GM23248 (cell line): ENCODE measurements at places on chromosomes 12 and 14. TPM values are rescaled to one million over a fixed set of nuclear protein-coding genes. Genes with fewer than 3 reads are reported as not detected.

The LRRC9 gene
- total RNA-seq = not detected in 2 replicates

GRCh38 chr14:57898837-57899572 lies 33.1 kb upstream of the SLC35F4 start:
- H3K27me3 ChIP-seq = peaks cover 25% of the 10 kb centered on the region
- H3K27ac ChIP-seq = no peak overlapping the region
- H3K4me1 ChIP-seq = no peaks in the 10 kb centered on the region
- H3K36me3 ChIP-seq = no peaks in the 10 kb centered on the region
- no peak for DNase-seq

DNA sequence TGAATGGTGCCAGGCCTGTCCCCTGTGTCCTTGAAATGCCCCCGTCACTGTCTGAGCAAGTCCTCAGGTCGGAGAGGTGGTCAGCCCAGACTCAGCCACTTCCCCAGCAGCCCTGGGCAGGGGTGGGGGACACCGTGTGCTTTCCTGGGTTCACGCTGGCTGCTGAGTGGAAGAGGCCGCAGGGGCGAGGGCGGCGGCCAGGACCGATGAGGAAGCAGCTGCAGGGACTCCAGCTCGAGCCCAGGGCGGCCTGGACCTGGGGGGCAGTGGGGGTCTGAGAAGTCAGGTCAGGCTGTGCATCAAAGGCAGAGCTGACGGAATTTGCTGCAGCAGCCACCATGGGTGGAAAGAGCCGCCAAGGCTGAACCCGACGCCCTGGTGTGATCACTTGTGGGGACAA lies 28.4 kb downstream of the NOC4L start:
- H3K27ac ChIP-seq = no peak overlapping the region
- no peaks in the 10 kb centered on the region for H3K36me3 ChIP-seq
- H3K4me1 ChIP-seq = peaks cover 10% of the 10 kb centered on the region; the same call in 1 of the 2 replicates
- no peak for DNase-seq

The PGF gene
- total RNA-seq = 1.5 and 1.8 TPM in 2 replicates

DNA sequence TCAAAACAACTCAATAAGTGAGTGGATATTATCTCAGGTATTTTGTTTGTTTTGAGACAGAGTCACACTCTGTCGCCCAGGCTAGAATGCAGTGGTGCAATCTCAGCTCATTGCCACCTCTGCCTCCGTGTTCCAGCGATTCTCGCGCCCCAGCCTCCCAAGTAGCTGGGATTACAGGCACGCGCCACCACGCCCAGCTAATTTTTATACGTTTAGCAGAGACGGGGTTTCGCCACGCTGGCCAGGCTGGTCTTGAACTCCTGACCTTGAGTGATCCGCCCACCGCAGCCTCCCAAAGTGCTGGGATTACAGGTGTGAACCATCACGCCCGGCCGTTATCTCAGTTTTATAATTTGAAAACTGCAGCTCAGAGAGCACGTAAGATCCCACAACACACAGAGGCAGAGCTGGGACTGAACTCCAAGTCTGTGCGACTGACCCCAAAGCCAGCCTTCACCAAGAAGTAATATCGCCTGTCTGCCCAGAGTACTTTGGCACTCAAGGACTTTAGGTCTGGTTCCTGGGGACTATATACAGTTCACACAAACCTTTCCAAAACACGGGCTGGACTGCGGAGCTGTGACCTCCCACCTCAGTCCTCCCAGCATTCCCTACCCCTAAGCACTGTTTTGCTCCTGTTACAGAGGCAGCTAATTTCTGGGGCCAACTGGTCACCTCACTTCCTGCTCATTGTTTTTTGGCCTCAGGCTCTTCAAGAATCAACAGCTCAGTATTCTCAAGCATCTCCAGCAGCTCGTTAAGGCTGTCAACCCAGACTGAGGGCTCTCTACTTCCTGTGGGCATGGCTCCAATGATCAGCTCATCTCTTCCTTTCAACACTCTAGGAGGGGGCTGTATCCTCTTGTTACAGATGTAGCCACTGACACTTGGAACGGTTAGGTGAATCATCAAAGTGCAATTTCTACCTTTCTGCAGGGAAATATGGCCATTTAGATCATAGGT lies 22.5 kb downstream of the TESC start:
- DNase-seq = no peak
- no peak overlapping the region for H3K27ac ChIP-seq
- no peaks in the 10 kb centered on the region for H3K36me3 ChIP-seq
- H3K27me3 ChIP-seq = peaks cover 36% of the 10 kb centered on the region
- H3K4me3 ChIP-seq = no peak overlapping the region

DNA sequence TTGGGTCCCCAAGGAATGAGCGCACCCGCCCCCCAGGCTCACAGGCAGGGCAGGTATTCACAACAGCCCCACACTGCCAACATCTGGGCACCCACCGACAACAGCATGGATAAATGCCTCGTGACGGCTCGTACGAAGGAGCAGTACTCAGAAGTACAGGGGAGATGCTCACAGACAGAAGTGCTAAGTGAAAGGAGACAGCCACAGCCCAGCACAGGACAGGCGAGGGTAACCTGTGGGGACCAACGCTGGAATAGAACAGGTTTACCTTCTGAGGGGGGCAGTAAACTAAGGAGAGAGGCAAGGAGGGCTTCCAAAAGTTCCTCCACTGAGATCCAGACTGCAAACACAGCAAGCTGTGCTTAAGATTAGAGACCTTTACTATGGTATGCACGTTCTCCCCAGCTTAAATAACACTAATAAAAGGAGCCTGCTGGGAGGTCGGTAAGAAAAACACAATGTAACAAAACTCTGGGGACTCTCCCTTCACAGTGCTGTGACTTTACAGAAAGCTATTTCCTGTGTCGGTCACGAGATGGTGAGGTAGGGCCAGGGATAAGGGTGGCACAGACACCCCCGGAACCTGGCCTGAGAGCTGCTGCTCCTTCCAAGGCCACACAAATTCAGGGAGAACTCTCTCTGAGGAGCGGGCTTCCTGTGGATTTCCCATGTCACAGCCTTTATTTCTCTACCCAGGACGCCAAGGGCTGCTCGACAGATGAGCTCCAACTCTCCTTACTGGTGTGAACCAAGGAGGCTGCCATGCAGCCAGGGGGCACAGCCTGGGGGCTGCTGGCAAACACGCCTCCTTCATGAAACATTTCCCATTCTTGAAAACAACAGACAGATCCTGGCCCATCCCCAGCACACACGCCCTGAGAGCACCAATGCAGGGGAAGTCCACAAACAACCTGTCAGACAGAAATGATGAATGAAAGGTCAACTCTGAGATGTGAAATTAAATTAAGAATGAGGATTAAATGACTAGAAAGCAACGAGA lies 26.3 kb downstream of the SLC15A4 start:
- H3K4me3 ChIP-seq = no peak overlapping the region
- H3K27ac ChIP-seq = no peak overlapping the region
- H3K36me3 ChIP-seq = peaks cover 20% of the 10 kb centered on the region; the same call in 1 of the 2 replicates
- DNase-seq = no peak

DNA sequence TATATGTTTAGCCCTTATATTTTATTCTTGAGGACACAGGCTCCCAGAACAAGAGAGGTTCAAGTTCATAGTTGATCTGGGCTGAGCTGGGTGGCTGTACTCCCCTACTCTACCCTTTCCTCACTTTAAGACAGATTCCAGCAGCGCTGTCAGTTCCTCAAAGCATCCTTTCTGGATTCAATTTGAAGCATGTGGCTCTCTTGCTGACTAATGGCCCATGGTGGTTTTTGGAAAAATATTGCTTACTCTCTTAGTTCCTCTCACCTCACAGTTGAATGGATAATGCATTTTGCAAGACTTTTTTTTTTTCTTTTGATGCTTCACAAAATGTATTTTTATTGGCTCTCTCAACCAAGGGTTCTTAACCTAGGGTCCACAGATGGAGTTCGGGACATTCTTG lies 4.1 kb downstream of the PELI2 start:
- H3K36me3 ChIP-seq = no peaks in the 10 kb centered on the region
- no peak overlapping the region for H3K27ac ChIP-seq
- H3K4me1 ChIP-seq = peaks cover 20% of the 10 kb centered on the region
- no peak overlapping the region for H3K4me3 ChIP-seq

DNA sequence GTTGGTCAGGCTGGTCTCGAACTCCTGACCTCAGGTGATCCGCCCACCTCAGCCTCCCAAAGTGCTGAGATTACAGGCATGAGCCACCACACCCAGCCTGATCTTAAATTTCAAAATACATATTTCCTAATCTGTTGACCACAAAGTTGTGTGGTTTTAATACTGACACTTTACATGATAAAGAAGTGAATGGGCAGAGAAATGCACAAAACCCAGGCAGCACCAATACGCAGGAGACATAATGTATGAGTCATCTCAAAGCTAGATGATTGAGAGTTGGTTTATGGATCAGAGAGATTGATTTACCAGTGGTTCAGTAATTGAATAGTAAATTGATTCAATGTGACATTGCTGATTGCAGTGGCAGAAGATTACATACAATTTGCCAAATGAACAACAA lies 19.2 kb upstream of the PPP2R5E start:
- H3K27ac ChIP-seq = no peak overlapping the region
- no peak for DNase-seq
- H3K27me3 ChIP-seq = peaks cover 14% of the 10 kb centered on the region
- H3K4me3 ChIP-seq = no peak overlapping the region
- no peaks in the 10 kb centered on the region for H3K36me3 ChIP-seq

GRCh38 chr14:32252030-32252670 lies 49.1 kb upstream of the RNU6-8 start:
- DNase-seq = peak; percentile 80
- no peaks in the 10 kb centered on the region for H3K36me3 ChIP-seq
- H3K27me3 ChIP-seq = no peaks in the 10 kb centered on the region
- no peak overlapping the region for H3K4me3 ChIP-seq

DNA sequence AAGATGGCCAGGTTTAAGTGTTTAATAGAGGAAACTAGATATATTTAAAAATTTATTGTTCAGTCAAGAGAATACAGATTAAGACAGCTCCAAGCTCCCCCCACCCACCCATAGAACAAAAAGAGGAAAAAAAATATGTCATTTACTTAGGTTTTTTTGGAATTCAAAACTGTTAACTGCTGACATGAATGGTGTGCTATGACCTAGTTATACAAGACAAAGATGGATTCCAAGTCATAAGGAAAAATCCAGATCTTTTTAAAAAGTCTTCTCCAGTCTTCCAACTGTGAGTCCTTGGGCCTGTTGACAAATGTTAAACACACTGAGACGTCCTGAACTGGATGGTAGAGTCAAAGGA lies 1.3 kb upstream of the SETD1B start:
- H3K27ac ChIP-seq = peak overlapping the region; percentile 99
- no peaks in the 10 kb centered on the region for H3K36me3 ChIP-seq
- H3K4me1 ChIP-seq = peaks cover 38% of the 10 kb centered on the region
- no peak for DNase-seq
- peak overlapping the region; percentile 80 for H3K4me3 ChIP-seq

The B4GALNT3 gene
- 0.11 TPM in 1 of 2 replicates, not detected in the other for total RNA-seq

DNA sequence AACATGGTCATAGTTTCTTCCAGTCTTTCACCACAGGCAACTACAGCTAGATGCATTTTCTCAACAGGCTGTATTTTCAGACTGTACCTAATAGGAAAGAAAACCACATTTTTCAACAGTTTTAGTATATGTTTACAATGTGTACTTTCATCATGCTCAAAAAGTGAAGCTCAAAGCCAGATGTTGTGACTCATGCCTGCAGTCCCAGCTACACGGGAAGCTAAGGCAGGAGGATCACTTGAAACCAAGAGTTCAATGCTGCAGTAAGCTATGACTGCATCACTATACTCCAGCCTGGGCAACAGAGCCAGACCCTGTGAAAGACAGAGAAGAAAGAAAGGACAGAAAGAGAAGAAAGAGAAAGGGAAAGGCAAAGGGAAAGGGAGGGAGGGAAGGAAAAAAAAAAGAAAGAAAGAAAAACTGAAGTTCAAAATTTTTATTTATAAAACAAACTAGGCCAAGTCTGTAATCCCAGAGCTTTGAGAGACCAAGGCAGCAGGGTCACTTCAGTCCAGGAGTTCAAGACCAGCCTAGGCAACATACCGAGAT lies 25.5 kb downstream of the GXYLT1 start:
- H3K4me1 ChIP-seq = peaks cover 23% of the 10 kb centered on the region
- DNase-seq = peak; percentile 82
- peaks cover 5% of the 10 kb centered on the region; the same call in 1 of the 2 replicates for H3K36me3 ChIP-seq
- H3K27me3 ChIP-seq = no peaks in the 10 kb centered on the region

- H3K4me3 ChIP-seq = peak overlapping the region; percentile 98
- peaks cover 7% of the 10 kb centered on the region; the same call in 1 of the 2 replicates for H3K36me3 ChIP-seq
- peak; percentile 80 for DNase-seq
- H3K27me3 ChIP-seq = no peaks in the 10 kb centered on the region
Measured at GRCh38 chr14:69151458-69152180, 1.3 kb downstream of the DCAF5 start.

The ZC2HC1C gene
- total RNA-seq = 2.8 and 5.3 TPM in 2 replicates

GRCh38 chr12:77861317-77861716 lies 30.6 kb downstream of the NAV3 start:
- H3K4me1 ChIP-seq = no peaks in the 10 kb centered on the region
- no peak overlapping the region for H3K27ac ChIP-seq
- H3K27me3 ChIP-seq = no peaks in the 10 kb centered on the region

DNA sequence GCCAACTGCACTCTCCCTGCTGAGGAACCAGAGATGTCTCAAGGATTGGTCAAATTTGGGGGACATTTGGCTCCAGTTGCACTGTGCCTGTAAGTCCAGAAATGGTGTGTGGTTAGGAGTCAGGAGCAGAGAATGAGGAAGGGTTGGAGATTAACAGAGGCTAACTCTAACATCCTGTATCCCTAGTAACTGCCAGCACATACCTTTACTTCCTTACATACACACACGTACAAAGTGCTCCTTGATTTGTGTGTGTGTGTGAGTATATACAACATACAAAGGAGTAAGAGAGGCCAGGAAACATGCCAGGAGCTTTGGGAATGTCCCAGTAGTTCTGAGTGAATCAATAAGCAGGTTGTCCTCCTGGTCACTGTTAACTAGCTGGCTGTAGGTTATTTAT lies 39.8 kb upstream of the NRXN3 start:
- no peak for DNase-seq
- H3K4me3 ChIP-seq = no peak overlapping the region
- no peak overlapping the region for H3K27ac ChIP-seq
- no peaks in the 10 kb centered on the region for H3K27me3 ChIP-seq

DNA sequence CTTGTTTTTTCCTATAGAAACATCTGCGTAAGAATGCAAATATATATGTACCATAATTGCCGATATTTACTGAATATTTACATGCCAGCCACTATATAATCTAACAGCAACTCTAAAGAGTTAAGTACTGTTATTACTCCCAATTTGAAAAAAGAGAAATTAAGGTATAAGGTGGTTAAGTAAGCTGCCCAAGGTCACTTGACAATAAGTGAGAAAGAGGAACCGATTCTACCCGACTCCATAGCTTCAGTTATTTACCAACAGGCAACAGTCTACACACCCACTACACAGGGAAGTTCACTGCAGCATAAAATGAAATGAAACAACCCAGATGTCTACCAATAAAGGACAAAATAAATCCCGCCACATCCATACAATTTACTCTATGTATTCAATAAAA lies 1.1 kb downstream of the MIS18BP1 start:
- H3K4me3 ChIP-seq = peak overlapping the region; percentile 84
- DNase-seq = peak; percentile 56
- H3K27ac ChIP-seq = peak overlapping the region; percentile 94
- peaks cover 29% of the 10 kb centered on the region for H3K4me1 ChIP-seq
- H3K36me3 ChIP-seq = no peaks in the 10 kb centered on the region

DNA sequence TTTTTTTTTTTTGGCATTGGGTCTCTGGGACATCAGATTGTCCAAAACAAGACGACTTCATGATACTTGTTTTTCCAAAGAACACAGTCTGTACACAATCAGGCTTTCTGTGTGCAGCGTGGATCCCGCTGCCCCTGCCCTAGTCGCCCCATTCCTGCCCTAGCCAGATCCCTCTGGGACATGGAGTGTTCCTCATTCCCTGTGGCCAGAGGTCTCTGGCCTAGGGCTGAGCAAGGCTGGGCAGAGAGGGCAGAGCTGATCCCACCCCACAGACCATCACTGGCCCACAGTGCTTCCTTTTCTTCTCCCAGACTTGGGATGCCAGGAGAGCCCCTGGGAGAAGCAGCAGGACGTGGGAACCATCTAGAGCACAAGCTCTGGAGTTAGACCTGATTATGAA lies 20.9 kb upstream of the EIF2B2 start:
- H3K4me1 ChIP-seq = peaks cover 8% of the 10 kb centered on the region; the same call in 1 of the 2 replicates
- no peaks in the 10 kb centered on the region for H3K36me3 ChIP-seq
- no peak overlapping the region for H3K27ac ChIP-seq
- no peak for DNase-seq
- H3K4me3 ChIP-seq = no peak overlapping the region
